ENCODE measurements at places on chromosomes 4 and X.

GRCh38 chr4:40992472-40993295 lies 221.7 kb downstream of the APBB2 start:
- no peak for DNase-seq

GRCh38 chrX:17206584-17206983 lies 168.4 kb upstream of the NHS start:
- DNase-seq: no peak

DNA sequence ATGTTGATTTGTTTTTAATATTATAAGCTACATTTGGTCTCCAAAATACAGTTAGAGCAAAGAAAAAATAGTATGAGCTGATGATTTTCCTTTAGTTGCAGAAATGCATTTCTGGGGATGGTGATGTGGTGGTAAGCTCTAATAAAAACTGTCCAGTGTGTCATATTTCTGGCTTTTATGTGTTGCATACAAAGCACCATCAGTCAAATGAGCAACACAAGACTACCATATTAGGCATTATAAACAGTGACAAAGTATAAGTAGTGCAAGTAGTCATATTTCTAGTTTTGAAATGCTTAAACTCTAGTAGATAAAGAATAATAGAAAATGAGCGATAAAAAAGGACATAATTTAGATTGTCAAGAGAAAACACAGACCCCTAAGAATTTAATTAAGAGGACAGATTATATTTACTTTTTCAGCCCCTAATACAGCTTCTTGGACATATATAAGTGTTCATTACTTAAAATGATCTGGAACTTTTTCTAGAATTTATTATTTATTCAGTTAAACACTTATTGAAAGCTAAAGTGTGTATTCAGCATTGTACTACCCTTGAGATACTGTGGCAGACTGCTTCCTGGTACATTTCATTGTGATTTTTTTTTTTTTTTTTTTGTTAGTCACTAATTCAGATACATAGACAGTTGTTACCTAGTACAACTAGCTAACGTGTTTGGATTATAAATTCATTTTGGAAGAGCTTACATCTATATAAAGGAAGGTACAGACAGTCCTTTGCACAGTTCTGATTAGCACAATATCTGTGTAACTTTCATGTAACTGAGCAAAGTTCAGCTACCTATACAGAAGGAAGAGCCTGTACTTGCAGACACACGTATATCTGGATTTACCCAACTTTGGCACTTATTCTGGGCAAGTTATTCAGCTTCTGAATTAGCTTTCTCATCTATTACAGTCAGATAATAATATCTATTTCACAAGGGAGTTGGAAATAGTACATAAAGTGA lies 22.3 kb downstream of the RAP1GDS1 start:
- DNase-seq: no peak

DNA sequence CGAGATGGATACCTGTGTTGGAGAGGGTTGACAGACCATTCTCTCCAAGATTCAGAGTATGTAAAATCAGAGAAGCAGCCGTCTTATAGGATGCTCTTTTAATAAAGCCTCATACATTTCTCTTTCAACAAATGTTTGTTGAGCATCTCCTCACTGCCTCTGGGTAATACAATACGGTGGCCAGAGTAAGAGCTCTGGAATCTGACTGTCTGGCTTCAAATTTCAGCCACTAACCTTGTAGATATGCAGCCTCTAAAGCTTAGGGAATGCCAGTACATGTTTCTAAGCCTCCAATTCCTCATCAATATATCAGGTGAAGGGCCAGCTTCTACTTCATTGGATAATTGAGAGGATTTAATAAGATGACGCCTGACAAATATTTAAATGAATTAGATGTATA lies 61.3 kb downstream of the CLNK start:
- DNase-seq: no peak

DNA sequence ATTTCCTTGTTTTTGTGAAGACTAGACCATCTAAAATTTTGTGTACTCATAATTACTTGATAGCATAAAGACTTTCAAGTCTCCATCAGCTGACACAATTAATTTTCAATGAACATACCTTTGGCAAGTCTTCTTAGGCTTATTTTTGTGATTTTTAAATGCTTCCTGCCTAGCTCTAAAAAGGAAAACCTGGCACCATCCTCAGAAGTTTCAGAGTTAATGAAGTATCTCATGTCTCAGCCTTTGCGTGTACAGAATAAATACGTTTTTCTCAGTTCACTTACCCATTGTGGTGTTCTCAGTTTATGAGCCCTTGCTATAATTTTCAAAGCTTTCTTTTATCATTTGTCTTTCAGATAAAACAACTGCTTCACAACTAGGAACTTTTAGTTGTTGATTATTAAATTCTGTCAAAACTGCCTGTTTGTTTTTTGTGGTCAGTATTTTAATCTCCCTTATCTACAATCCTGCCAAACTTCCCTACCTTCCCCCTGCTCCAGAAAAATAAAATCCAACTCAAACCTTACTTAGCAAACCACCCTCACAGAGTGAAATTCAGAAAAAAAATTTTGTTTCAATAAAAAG lies 21.6 kb downstream of the ADD1 start:
- no peak for DNase-seq

DNA sequence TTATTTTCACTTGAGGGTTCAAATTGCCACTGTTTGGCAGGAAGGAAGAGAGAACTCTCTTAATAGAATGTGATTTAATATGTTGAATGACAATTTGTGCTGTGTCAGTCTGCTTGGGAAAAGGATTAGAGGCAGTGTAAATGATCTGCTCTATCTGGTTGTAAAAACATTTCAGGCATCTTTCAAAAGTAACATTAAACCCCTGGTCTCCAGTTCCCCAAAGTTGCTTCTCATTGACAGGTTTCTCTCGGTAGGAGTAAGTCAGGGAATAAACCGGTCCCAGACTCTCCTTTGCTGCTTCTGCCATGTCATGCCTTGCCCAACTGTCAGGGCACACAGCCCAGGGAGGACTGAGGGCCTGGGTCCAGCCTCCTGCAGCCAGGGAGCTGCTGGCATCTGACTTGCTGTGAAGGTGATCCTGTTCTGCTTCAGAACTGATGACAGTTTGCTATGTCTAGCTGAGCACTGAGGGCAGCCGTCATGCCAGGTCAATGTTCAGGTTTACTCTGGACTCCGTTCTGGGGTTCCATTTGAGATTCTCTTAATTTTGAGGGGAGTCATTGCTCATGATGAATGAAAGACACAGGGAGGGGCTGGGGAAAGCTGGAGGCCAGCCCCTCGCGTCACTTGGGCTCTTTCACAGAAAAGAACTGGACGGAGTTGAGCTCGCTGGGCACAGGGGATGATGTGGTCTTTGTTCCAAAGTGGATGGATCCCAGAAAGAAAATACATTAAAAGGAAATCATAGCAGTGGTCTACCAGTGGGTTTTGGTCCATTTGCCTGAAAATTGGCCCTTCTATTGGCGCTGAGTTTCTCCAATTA lies 312.4 kb downstream of the ARHGAP10 start:
- DNase-seq: no peak

DNA sequence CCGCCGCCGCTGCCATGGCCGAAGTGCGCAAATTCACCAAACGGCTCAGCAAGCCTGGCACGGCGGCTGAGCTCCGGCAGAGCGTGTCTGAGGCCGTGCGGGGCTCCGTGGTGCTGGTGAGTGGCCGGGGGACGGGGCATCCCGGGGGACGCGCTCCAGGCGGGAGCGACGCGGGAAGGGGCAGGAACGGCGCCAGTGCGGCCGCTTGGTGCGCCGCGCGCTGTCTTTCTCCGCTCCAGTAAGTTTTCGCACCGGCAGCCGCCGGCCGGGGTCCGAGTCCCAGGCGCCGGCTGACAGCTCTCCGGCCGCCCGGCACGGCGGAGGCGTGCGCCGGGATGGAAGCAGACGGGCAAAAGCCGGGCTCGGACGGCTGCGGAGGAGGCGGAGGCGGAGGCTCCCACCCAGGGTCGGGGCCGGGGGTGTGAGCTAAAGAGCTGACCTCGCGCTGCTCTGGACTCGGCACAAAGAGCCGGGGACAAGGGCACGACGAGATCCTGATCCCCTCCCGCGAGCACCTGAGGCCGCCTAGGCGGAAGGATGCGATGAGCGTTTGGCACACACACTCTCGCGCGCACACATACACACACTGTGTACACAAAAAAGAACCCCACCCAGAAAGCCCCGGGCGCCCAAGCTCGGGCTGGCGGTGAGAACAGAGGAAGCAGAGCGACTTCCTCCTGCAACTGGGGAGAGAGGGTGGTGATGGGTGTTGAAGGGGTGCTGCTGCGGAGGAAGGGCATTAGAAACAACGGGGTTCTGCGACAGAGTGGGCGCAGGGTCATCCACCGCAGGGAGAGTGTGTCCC lies 545 bp downstream of the DOCK11 start:
- no peak for DNase-seq

DNA sequence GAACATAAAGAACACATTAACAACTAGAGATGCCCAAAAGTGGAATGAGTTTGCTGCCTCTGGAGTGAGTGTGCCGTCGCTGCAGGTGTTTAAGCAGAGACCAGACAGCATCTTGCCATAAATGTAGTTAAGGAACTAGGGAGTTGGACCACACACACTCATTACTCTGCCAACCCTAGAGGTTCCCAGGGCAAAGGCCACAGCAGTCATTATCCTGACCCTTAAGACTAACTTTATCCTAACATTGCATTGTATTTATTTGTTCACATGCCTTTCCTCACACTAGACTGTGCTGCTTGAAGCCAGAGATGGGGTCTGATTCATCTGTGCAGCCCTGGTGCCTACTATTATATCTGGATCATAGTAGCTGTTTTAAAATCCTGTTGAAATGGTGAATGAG lies 16.9 kb upstream of the PLA2G12A start:
- no peak for DNase-seq

DNA sequence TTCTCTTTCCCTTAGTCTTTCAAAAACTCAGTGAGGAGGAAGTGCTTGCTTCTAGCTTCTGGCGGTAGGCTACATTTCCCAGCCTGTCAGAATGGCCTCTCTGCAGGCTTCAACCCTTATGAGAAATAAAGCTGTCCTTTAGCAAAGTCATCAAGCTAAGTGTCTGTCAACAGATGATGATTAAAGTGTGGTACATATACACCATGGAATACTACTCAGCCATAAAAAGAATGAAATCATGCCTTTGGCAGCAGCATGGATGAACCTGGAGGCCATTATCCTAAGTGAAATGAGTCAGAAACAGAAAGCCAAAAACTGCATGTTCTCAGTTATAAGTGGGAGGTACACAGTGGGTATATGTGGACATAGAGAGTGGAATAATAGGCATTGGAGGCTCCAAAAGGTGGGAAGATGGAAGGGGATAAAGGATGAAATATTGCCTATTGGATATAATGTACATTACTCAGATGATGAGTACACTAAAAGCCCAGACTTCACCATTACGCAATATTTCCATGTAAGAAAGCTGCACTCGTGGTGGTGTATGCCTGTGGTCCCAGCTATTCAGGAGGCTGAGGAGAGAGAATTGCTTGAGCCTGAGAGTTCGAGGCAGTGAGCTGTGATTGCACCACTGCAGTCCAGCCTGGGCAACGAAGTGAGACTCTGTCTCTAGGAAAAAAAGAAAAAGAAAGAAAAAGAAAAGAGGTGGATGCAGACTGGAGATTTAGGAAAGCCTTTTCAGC lies 7.9 kb downstream of the TRIM2 start:
- no peak for DNase-seq

DNA sequence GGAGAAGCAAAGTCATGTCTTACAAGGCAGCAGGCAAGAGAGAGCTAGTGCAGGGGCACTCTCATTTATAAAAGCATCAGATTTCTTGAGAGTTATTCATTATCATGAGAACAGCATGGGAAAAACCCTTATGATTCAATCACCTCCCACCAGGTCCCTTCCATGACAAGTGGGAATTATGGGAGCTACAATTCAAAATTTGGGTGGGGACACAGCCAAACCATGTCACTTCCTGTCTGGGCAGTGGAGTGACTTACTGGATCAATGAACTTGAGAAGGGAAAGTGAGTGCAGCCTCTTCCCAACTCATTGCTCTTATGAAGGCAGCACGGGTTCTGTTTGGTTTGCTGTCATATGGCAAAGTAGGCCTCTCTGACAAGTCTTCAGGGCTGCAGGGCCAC lies 261.8 kb upstream of the TAPT1 start:
- DNase-seq: no peak

DNA sequence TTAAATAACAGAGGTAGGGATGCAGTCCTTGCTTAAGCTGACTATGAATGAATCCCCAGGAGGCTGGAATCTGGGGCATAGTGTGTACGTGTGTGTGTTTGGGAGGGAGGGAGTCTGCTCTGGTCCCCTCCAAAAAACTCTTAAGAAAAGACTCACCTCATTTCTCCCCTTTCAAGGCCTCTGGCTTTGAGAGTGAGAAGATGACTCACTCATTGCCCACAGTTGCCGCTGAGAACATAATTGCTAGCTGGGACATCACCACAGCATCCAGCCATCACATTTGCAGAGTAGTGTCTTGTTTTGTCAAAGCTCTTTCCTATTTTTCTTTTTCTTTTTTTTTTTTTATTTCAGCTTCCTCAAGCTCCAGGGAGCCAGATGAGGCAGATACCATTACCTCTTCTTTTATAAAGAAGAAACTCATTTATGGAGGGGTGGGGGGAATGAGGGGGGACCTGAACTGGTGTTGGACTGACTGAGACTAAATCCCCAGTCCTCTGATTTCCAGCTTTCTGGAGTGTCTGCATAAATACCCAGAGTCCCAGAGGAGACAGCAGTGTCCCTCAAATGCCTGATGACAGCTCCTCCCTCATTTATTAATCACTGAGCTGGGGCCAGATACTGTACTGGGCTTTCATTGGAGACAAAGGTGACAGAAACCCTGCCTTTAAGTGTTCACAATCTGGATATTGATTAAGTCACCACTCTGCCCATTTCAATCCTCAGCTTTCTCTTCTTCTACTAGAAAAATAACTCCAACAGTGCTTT lies 61.9 kb upstream of the LAS1L start:
- DNase-seq: no peak

GRCh38 chr4:117893207-117893606 lies 141.1 kb upstream of the NDST3 start:
- DNase-seq: no peak

- no peak for DNase-seq
These were observed 937 bp downstream of the HELQ start for GRCh38 chr4:83454686-83455085.

- DNase-seq: no peak
These were observed 113.8 kb upstream of the STIM2 start for GRCh38 chr4:26746802-26747213.

GRCh38 chr4:46211406-46211805 lies 87.6 kb upstream of the GABRG1 start:
- no peak for DNase-seq

DNA sequence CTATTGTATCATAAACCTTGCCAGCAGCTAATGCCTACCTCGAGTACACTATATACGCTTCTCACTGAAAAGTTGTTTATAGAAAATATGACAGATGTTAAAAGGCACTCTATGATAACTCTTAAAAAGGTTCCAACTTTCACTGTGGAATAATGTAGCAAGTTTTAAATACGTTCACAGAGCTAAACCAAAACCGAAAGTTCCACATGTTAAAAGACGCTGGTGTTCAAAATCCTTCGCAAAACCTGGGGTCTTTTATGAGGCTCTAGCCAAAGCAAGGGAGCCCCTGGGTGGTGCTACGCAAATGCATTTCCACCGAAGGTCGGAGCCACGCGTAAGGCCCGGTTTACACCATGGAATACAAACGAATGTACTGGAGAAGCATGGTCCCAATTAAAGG lies 103.7 kb upstream of the TENM3 start:
- DNase-seq: no peak

- DNase-seq: no peak
These were observed 247.7 kb downstream of the IL15 start for GRCh38 chr4:141884070-141884469.

Data from iPS DF 19.7 (cell line).